ENCODE measurements at places on chromosomes 4 and X. TPM values are rescaled to one million over a fixed set of nuclear protein-coding genes. Genes with fewer than 3 reads are reported as not detected.

DNA sequence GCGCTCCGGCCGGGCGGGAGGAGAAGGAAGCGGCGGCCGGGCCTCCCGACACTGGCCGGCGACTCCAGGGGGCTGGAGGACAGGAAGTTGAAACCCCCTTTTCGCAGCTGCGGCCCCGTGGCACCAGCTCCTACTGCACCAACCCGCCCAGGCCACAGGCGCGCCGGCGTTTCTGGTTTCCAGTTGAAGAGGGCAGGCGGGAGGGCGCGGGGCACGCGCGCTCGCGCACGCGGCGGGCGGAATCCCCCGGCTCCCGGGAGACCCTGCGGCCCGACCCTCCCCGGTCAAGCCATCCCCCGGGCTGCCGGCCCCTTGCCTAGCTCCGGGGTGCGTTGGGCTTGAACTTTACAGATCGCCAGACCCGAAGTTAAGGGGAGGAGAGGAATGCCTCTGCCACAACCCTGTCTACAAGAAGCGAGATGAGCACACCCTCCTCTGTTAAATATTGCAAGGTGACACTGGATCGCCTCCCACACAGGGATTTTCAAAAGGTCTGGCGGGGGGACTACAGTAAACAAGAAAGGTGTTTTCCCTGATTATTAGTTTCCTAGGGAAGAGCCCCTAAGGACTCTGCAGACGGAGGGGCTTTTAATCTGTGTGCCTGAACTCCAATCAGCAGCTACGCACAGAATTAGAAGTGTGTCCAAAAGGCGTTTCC, 1.4 kb downstream of the ELOVL6 start:
- no peak for DNase-seq

The XPNPEP2 gene
- polyA plus RNA-seq = 0.16 TPM

DNA sequence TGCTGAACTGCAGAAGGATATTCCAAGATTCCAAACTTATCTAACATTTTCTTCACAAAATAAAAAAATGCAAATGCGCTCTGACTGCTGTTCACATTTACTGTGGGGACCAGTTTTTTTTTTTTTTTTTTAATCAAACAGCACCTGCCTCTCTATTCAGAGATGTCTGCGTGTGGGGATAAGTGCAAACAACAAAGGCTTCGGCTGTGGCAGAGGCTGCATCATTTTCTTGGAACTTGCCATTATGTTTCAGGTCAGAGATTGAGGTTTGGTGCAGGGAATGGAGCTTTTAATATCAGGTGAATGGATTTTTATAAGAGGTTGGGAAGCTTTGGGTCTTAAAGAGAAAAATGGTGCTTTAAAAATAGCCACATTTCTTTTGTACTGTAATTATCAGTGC, 78.2 kb upstream of the TET2 start:
- no peak for DNase-seq

DNA sequence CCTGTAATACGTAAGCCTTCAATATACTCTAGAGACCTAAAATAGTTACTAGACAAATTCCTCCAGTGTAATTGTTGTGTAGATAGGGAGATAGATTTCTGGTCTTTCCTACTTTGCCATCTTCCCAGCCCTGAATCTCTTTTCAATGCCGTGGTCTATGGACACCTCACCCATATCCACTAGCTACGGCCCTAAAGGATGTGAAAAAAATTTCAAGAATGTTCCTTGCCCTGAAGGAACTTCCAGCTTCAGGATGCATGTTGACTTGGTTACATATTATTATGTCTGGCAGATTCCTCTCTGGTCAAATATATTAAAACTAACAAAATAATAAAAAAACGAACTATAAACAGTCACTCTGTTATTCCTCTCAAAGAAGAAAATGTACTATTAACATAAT, 52.4 kb upstream of the TSPAN5 start:
- DNase-seq = peak; percentile 30

- DNase-seq = no peak
Measured at GRCh38 chr4:94475794-94476193, 24.1 kb downstream of the PDLIM5 start.

- no peak for DNase-seq
Measured at GRCh38 chr4:146330392-146330791, 116.1 kb downstream of the REELD1 start.

DNA sequence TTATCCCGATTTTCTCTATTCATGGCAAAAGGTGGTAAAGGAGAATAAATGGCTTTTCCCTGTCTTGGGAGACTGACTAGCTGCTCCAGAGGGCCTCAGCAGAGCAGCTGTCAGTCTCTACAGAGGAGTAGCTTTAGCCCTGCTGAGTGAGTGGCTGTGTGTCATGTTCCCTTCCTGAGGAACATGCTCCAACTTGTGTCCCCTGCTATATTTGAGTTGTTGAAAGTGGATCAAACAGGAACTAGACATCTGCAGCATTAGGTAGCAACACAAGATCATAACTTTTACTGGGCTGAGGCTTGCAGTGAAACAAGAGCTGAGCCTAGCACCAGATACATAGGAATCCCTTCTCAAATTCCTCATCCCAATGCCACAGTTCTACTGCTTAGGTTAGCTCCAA, 26.7 kb upstream of the PLAC1 start:
- DNase-seq = no peak

DNA sequence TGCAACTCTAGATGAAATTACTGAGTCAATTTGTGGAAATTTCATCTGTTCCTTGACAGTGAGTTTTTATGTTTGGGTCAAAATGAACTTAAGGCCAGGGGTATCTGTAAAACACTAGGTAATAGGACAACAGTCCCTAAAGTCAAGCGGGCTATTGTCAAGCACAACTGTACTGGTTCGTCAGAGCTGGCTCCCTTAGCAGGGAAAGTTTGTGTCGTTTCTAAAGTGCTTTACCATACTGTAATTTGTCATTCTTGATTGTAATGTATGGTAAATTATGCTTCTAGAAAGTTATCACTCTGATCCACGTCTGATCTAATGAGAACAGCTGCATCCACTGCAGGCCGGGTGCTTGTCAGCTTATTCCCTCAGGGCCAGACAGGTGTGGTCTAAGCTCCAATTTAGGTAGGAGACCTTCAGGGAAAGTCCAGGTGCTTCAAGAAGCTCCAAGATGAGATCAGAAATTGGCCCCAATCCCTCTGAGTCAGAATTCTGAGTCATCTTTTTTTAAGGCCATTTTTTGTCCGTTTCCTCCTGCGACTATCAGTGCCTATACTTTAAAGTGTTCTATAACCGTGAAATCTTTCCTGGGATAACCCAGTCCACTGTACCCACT, 92.2 kb downstream of the PALLD start:
- no peak for DNase-seq

DNA sequence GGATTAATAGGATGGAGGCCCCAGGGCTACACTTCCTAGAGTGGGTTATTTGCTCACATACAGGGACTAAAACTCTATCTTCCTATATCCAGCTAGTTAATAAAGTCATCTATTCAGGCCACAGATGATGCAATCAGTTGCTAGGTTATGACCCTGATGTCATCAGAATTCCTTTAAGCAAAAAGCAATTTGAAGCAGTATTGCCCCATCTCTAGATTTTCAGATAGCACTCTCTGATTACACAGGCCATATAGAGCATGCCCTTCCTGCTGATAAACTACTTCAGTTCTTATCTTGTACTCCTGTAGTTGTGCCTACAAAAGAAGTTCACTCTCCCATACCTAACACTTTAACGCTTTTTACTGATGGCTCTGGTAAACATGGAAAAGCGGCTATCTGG, 84.8 kb downstream of the TMEM144 start:
- DNase-seq = no peak

The HSFX1 gene
- 0.12 TPM for polyA plus RNA-seq

The CITED1 gene
- not detected for polyA plus RNA-seq

GRCh38 chr4:4842476-4843441, 16.7 kb upstream of the MSX1 start:
- DNase-seq = no peak

DNA sequence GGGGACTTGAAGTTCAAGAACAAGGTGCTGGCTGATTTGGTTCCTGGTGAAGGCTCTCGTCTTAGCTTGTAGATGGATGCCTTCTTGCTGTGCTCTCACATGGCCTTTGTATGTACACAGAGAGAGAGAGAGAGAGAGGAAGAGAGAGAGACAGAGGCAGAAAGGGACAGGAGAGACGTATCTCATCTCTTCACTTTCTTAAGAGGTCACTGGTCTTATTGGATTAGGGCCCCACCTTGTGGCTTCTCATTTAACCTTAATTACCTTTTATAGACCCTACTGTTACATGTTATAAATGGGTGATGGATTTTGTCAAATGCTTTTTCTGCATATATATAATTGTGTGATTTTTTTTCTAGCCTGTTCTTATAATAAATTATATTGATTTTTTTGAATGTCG, 1444.2 kb downstream of the ADGRL3 start:
- DNase-seq = no peak

GRCh38 chrX:31293409-31293808, 221.6 kb upstream of the FTHL17 start:
- no peak for DNase-seq

The DCHS2 gene
- not detected for polyA plus RNA-seq

DNA sequence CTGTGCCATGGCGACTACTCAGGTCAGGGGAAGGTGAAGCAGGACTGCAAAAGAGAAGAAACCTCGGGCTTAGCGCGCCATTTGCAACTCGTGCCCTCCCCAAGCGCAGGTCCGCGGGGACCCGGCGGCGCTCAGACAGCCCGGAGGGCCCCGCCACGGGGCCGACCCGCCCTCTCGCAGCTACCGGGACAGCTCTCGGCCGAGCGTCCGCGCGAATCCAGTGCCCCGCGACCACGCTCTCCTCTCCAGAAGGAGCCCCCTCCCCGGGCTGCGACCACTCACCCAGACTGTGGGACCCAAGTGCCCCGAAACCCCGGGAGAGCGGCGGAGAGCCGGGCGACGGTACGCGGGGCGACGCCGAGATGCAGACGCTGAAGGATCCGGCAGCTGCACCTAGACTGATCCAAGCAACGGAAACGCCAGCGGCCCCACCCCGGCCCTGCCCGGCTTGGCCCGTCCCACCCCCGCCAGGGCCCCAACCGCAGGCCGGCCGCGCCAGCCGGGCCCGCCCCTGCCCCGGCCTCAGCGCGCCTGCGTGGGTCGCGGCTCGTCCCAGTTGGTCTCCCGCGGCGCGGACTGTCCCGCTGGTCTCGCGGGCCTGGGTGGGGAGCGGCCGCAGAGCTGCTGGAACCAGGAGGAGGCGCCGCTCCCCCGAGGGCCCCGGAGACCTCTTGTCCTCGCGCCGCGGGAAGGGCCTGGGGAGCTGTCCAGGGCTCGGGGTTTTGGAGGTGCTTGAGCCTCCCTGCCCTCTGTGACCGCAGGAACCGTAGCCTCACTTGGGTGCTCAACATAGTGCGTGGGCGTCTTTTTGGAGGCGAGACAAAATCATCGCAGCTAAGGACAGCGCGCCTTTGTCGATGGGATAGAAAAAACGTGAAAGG, at the start of gene ANXA5:
TSS of gene ANXA5 (minus strand) at position 400 of the 881 bp plus-strand sequence. CDS start at position 9, 391 bp downstream.
- DNase-seq = no peak

DNA sequence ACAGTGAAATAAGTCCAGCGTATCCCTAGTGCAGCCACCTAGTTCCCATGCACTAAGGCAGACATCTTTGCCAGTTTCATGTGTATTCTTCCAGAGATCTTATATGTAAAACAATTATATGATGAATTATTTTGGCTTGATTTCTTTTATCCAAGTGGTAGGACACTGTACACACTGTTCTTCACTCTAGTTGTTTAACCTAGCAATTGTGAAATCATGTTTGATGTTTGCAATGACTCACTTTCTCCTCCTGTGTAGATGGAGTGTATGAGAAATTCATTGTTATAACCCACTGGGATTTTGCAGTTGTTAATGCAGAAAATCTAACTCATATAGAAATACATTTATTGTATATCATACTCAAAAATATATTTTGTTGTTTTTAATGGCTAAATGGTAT, 17.5 kb upstream of the TBC1D1 start:
- no peak for DNase-seq

GRCh38 chrX:39613997-39614679, 483.6 kb downstream of the BCOR start:
- no peak for DNase-seq

- no peak for DNase-seq
Measured at GRCh38 chrX:40444798-40445496, 135.8 kb upstream of the ATP6AP2 start.

DNA sequence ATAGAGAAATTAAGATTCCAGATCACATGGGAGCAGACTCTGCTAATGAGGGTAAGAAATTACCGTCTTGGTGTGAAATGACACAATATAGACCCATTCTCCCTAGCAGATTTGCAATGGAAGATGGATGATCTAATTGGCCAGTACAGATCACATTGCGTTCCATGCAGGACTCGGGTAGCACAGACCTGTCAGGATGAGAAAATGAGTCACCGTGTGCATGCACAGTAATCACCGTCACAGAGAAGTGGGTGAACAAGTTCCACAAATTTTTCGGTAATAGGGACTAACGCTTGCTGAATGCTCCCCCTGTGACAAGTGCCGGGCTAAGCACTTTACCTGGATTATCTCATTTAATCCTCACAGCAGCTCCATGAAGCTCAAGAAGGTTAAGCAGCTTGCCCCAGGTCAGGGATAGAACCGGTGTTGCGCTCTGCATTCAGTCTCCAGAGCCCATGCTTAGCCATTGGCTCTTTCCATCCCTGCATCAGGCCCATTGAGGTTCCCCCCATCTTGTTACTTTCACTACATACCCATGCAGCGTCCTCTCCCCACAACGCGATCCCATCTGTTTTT, 375.6 kb downstream of the FBXW7 start:
- DNase-seq = no peak

- DNase-seq = no peak
Measured at GRCh38 chrX:105694839-105695238, 127.5 kb upstream of the NRK start.

DNA sequence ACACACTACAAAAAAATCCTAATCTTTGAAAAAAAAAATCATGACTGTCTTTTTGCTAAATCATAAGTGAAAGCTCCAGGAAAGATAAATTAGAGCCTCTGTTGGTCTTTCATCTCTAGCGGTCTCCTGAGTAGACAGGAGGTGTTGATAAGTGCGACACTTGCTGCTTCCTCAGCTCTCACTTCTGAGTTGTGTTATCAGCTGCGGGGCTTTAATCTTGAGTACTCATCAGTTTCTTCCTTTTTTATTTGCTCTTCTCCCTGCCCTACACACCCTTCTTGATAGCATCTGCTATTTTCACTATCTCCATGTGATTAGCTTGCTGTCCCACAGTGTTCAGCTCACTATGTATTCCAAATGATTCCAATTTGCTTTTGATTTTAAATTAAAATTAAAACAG, 1449.2 kb downstream of the C4orf33 start:
- DNase-seq = no peak
